ENCODE measurements at places on chromosomes 11 and 22.

DNA sequence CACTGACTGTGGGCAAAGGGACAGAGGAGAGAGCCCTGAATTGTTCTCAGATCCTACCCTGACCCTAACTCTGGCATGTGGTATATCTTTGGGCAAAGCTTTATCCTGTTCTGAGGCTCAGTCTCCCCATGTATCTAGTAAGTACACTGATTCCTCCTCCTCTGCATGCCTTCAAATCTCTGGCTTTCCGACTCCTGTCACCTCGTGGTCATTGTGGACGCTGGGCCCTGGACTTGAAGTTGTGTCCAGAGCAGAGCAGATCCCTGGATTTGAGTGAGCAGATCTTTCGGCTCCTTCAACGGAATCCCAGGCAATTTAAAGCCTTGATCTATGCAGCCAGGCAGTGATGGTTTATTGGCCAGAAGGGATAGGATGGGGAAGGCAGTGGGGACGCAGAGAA, 3.0 kb downstream of the MOGAT2 start:
- DNase-seq: no peak

DNA sequence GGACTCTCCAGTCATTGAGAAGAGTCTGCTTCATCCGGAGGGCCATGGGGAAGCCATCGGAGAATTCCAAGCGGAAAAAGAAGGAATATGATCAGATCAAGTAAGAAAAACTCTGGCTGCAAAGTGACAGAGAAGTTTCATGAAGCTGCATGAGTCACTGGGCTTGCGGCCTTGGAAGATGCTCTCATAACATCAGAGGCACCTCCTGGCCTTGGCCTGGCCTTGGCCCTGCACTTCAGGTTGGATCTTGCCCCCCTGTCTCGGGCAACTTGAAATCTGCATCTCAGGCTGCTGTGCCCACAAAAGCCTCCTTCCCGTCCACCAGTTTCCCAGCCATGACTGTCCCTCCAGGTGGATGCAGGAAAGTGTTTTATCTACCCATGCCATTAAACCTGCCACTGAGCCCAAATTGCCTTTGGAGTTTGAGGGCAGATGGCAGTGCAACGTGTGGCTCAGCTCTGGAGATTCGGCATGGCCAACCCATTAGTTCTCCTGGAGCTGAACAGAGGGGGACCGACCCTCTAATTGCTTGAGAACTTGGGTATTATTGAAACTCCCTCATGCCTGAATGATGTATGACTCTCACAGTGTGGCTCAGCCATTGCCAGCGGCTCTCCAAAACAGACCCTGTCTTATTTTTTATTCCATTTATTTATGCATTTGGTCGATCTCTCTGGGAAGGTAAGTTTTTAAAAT, 66.7 kb downstream of the SEZ6L start:
- DNase-seq: no peak

- no peak for DNase-seq
These were observed 10.5 kb upstream of the JHY start for GRCh38 chr11:122872046-122872445.

- DNase-seq: peak; percentile 81
These were observed 96.5 kb downstream of the NXPE2 start for GRCh38 chr11:114774599-114775361.

GRCh38 chr11:8040261-8040920, 40.6 kb upstream of the TUB start:
- DNase-seq: no peak

DNA sequence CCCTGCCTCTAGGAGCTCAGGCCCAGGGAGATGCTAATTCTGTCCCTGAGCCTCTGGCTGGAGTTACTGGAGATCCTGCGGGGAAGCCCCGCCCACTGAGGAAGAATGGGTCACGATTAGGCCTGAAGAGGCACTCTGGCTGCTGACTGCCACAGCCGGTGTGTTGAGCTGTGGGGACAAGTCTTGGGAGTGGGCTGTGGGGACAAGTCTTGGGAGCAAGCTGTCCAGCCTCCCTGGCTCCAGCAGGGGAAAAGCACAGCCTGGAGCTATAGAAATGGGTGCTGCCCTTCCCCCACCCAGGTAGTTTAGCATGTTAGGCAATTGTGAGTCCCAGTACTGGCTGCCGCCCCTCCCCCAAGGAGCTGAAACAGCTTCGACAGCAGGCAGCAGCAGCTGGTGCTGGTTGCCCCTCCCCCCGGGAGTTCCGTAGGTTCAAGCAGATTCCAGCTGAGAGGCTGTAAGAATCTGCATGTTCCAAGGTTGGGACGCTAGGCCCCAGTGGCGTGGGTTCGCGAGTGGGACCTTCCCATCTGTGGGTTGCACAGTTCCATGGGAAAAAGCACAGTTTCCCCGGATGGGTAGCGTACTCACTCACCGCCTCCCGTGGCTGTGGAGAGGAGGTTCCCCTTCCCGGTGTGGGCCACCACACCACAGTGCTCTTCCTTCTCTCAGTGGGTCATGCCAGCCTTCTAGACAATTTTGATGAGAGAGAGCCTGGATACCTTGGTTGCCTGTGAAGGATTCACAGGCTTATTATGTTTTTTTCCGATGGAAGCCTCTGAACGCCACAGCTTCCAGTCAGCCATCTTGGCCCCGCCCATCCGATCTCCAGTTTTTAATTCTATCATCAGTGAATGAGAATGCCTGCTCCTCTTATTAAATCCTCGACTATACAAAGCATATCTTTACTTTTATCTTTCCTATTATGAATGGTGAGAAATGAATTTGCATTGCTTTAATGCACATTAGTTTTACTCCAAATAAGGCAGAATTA, 61.5 kb downstream of the MSANTD4 start:
- peak; percentile 91 for DNase-seq

DNA sequence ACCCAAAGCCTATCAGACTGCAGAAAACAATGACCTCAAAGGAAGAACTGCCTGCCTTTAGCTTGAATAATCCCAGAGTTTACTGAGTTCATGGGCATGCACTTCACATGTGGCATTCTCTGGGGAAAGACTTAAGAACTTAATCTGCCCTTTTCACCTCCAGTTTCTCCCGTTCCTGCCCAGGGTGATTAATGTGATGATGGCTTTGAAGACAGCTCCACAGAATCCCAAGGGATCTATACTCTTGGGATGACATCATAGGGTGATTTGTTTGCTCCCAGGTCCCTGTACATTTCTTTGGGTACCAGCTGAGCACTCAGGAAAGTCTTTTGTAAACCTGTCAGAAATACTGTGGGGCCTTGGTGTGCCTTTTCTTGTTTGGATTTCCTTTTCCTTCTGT, 14.0 kb downstream of the FJX1 start:
- DNase-seq: peak; percentile 81

GRCh38 chr22:40594924-40595323, 41.6 kb downstream of the MRTFA start:
- DNase-seq: no peak

DNA sequence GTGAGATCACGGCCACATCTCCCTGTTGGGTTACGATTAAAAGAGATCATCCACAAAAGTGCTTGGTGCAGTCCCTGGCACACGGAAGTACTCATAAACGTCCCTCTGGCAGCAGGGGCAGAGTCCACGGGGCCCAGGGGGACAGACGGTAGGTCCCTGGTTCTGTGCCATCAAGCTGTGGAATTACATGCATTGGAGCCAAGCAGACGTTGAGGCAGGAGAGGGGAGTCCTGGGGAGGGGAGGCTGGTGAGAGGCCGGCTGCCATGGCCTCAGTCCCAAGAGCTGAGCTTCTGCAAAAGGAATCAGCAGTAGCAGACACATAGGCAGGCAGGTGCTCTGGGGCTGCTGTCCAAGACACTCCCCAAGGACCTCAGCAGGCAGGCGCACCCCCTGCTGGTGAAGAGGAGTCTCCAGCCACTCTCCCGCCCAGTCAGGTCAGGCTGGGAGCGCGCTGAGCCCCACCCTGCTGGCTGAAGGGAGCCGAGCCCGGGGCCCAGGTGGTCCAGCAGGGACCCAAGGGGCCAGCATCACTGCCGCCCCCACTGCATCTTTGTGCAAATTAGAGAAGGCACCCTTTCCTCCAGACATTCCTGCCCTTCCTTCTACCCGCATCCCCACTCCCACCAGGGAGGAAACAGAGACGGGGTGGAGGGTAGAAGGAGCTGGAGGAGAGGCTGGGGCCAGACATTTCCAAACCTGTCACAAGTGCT, 7.6 kb upstream of the KCTD17 start:
- DNase-seq: peak; percentile 35

DNA sequence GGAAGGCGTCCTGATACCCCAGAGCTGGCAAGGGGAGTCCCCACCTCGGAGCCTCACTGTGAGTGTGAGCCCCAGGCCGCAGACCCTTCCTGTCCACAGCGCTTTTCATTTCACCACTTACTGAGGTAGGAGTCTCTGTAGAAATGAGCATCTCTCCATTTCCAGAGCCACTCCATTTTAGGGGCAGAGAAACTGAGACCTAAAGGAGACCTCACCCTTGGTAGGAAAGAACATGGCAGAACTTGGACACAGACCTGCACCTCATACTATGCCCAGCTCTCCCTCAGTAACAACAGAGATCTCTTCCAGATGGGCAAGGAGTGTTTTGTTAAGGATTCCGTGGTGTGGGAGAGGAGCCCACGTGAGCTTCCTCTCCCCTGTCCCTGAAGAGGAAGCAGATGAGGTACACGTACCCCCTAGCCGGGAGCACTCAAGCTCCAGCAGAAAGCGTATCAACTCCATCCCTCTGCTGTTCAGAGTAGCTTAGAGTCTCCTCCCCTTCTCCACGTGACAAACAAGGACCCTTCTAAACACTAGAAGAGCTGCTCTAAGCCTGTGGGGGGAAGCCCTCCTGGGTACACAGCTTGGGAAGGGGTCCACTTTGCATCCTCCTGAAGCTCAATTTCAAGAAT, 532 bp upstream of the VSIG2 start:
- no peak for DNase-seq

DNA sequence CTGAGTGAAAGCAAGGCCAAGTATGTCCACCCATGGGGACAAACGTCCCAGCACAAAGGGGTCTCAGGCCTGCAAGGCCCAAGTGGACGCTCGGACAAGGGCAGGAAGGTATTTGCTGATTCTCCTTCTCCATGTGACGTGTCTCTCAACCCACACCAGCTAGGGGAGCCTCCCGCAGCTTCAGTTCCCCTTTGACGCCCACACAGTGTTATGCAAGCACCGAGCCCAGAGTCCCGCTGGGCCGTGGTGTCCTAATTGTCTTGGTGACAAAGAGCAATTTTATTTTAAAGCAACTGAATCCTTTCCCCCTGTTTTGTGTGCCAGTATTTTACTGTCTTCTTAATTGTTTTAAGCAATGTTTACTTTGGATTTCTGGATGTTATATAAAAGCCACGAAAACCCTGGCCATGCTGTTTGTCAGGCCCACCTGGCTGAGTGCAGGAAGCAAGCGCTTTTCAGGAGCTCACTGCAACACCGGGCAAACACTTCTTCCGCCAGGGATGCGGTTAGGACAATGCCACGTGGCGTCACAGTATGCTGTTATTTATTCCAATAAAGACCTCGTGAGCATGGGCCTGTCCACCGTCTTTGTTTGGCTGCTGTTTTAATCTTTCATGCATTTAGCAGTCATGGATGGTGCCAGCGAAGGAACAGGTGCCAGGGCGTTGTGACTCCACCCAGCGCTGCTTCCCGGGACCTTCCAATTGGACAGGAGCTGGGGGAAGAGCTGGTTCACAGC, 8.2 kb upstream of the PARVG start:
- peak; percentile 76 for DNase-seq

DNA sequence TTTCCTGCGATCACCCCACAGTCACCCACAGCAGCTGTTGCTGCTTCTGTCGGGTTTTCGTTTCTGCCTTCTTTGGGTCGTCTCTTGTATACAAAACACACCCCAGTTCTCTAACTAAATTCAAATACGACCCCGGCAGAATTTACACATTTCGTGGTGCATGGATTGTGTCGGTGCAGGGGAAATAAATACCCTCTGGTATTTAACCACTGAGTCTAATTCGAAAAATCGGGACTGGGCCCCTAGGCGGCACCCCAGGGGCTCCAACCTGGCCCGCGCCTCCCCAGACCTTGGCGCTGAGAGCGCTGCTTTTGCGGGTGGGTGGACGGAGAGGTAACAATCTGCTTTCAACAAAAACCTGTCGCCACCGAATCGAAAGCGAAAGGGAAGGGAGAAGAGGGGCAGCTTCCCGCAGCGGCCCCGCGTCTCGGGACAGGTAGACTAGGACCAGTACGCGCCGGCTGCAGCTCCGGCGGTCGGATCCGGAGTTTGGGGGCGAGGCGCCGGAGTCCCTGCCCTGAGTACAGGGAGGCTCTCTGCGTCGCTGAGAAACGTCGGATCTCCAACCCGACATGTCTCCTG, 4.4 kb downstream of the ALX4 start:
- no peak for DNase-seq

DNA sequence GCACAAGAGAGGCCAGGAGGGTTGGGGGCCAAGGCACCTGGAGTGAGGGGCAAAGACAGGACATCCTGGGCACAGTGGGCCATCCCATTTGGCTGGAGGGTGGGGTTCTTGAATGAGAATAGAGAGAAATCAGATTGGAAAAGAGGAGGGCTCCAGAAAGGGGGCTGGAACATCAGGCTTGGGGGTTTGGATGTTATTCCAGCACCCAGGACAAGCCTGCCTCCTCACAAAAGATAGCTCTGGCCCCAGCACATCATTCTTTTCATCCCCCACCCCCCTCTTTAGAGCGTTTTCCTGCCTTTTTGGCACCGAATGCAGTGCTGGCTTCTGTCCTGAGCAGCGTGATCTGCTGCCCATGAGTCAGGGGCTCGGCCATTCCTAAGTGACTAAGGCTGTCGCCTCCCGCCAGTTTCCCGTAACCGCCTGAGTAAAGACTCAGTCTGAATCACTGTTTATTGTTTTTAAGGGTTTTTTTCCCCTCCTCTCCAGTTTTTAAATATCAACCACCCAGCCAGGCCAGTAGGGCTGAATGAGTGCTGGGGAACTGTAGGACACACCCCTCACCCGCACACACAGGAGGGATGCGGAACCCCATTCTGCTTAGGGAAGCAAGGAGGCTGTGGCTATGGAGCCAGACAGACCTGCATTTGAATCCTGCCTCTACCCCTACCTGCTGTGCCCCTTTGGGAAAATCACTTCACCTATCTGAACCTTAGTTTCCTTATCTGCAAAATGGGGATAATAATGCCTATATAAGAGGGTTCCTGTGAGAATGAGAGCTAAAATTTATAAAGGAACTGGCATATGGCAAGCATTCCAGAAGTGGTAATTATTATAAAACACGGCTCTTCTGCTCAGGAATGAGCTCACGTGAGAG, 32.4 kb upstream of the NAV2 start:
- DNase-seq: peak; percentile 7

GRCh38 chr22:46201059-46201757, 48.9 kb downstream of the CDPF1 start:
- DNase-seq: no peak

GRCh38 chr22:36912694-36913426, 568 bp upstream of the CSF2RB start:
- DNase-seq: no peak

Data from NCI-H69 (cell line).